SJCRH30 (cell line): ENCODE measurements at places on chromosomes 7 and 10. TPM values are rescaled to one million over a fixed set of nuclear protein-coding genes. Genes with fewer than 3 reads are reported as not detected.

The CYP3A5 gene
- 0.36 TPM in 1 of 2 replicates, not detected in the other for total RNA-seq

The GNAI1 gene
- total RNA-seq, result 39.4 and 44.0 TPM in 2 replicates

The SPDYE2 gene
- 0.10 TPM in 1 of 2 replicates, not detected in the other for total RNA-seq

The TMEM139 gene
- 0.97 and 2.5 TPM in 2 replicates for total RNA-seq

The DDC gene
- not detected in 2 replicates for total RNA-seq

The GSTK1 gene
- total RNA-seq, result 35.2 and 35.6 TPM in 2 replicates

The PRKAR2B gene
- 12.3 and 14.3 TPM in 2 replicates for total RNA-seq

The COBL gene
- 0.03 and 0.04 TPM in 2 replicates for total RNA-seq

DNA sequence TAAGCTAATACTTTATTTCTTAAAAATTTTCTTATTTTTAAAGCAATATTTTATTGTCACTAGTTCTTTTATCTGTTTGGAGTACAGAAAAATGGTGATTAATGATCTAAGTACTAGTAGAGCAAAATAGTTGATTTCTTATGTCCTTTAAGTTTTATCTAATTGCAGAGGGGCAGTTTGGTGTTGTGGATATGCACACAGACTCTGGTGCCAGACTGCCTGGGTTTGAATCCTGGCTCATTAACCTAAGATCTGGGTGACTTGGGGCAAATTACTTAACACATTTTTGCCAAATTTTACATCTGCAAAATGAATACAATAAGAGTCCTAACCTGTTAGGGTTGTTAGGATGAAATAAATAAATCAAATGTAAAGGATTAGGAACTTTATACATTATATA is 10.7 kb upstream of the PRPS1L1 start:
- no peak overlapping the region for H3K4me3 ChIP-seq
- H3K36me3 ChIP-seq, result no peaks in the 10 kb centered on the region
- H3K4me1 ChIP-seq, result peaks cover 19% of the 10 kb centered on the region

DNA sequence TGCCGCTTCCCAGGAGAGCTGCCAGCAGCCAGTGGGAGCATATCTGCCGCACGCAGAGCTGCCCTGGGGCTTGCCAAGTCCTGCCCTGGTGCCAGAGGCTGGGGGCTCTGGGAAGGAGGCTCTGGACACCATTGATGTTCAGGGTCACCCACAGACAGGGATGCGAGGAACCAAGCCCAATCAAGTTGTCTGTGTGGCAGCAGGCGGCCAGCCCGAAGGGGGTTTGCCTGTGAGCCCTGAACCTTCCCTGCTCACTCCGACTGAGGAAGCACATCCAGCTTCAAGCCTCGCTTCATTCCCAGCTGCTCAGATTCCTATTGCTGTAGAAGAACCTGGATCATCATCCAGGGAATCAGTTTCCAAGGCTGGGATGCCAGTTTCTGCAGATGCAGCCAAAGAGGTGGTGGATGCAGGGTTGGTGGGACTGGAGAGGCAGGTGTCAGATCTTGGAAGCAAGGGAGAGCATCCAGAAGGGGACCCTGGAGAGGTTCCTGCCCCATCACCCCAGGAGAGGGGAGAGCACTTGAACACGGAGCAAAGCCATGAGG is 94.6 kb downstream of the TACC2 start:
- no peak overlapping the region for H3K4me3 ChIP-seq
- H3K4me1 ChIP-seq, result 0 out of 2 replicates have a peak, but pooled peaks cover 5% of the 10 kb centered on the region
- no peak overlapping the region for H3K27ac ChIP-seq
- H3K36me3 ChIP-seq, result no peaks in the 10 kb centered on the region
- no peaks in the 10 kb centered on the region for H3K27me3 ChIP-seq

- no peaks in the 10 kb centered on the region for H3K27me3 ChIP-seq
- H3K36me3 ChIP-seq, result no peaks in the 10 kb centered on the region
- H3K27ac ChIP-seq, result no peak overlapping the region
- H3K4me3 ChIP-seq, result no peak overlapping the region
- no peak for DNase-seq
- peaks cover 7% of the 10 kb centered on the region; the same call in 1 of the 2 replicates for H3K4me1 ChIP-seq
Measured at GRCh38 chr10:22617516-22617915, 96.9 kb downstream of the PIP4K2A start.

- H3K27ac ChIP-seq, result no peak overlapping the region
- no peaks in the 10 kb centered on the region for H3K4me1 ChIP-seq
- no peaks in the 10 kb centered on the region for H3K27me3 ChIP-seq
- peaks cover 3% of the 10 kb centered on the region; the same call in 1 of the 2 replicates for H3K36me3 ChIP-seq
Measured at GRCh38 chr7:2663121-2663886, 24.7 kb upstream of the AMZ1 start.

DNA sequence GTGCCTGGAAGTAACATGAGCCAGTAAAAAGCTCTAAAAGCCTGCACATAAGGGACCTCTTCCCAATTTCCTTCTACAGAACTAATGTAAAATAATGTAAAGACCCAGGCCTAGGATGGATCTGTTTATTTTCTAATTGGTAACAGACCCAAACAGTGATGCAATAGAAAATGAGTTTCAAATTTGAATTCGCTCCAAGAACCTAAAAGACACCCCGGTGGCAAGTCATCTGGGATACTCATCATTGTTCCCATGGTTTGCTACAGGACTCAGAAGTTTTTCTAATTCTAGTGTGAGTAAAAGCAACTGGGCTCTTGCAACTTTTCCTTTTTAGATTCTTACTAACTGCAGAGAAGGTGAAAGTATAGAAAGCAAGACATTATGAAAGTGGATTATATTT is 271.3 kb upstream of the CACNA2D1 start:
- H3K36me3 ChIP-seq, result no peaks in the 10 kb centered on the region
- no peak for DNase-seq
- no peak overlapping the region for H3K27ac ChIP-seq
- H3K4me3 ChIP-seq, result no peak overlapping the region
- no peaks in the 10 kb centered on the region for H3K27me3 ChIP-seq

- H3K27me3 ChIP-seq, result no peaks in the 10 kb centered on the region
- H3K27ac ChIP-seq, result no peak overlapping the region
- H3K4me1 ChIP-seq, result 0 out of 2 replicates have a peak, but pooled peaks cover 2% of the 10 kb centered on the region
- DNase-seq, result no peak
- peaks cover 16% of the 10 kb centered on the region for H3K36me3 ChIP-seq
Measured at GRCh38 chr7:75572814-75573213, 80.7 kb downstream of the SPDYE5 start.

DNA sequence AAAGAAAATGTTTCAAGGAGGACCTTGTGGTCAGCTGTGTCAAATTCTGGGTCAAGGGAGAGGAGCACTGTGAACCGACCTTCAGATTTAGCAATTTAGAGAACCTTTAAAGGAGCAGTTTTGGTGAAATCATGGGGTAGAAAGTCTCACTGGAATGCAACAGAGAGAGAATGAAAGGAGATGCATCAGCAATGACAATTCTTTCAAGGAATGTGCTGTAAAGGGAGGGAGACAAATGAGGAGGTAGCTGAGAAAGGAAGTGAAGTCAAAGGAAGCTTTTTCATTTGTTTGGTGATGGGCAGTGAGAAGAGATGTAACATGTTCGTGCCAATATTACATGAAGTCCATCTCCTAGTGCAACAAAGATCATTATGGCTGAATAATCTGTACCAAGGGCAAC is 166.0 kb downstream of the TSPAN12 start:
- H3K27me3 ChIP-seq, result no peaks in the 10 kb centered on the region
- no peaks in the 10 kb centered on the region for H3K36me3 ChIP-seq
- no peak for DNase-seq
- H3K4me1 ChIP-seq, result no peaks in the 10 kb centered on the region

- H3K4me3 ChIP-seq, result peak within 1 kb of the TSS; percentile 57
- no peaks in the 10 kb centered on the region for H3K27me3 ChIP-seq
- H3K4me1 ChIP-seq, result peaks cover 20% of the 10 kb centered on the region
- peak; percentile 93 for DNase-seq
Measured at GRCh38 chr7:28958235-28958979, at the start of gene TRIL. TRIL (minus strand) TSS chr7:28958330; CDS start chr7:28958046, 284 bp downstream.

- no peaks in the 10 kb centered on the region for H3K27me3 ChIP-seq
- H3K4me3 ChIP-seq, result no peak overlapping the region
- peaks cover 9% of the 10 kb centered on the region for H3K4me1 ChIP-seq
Measured at GRCh38 chr7:94649450-94649849, 6.5 kb downstream of the SGCE start.

DNA sequence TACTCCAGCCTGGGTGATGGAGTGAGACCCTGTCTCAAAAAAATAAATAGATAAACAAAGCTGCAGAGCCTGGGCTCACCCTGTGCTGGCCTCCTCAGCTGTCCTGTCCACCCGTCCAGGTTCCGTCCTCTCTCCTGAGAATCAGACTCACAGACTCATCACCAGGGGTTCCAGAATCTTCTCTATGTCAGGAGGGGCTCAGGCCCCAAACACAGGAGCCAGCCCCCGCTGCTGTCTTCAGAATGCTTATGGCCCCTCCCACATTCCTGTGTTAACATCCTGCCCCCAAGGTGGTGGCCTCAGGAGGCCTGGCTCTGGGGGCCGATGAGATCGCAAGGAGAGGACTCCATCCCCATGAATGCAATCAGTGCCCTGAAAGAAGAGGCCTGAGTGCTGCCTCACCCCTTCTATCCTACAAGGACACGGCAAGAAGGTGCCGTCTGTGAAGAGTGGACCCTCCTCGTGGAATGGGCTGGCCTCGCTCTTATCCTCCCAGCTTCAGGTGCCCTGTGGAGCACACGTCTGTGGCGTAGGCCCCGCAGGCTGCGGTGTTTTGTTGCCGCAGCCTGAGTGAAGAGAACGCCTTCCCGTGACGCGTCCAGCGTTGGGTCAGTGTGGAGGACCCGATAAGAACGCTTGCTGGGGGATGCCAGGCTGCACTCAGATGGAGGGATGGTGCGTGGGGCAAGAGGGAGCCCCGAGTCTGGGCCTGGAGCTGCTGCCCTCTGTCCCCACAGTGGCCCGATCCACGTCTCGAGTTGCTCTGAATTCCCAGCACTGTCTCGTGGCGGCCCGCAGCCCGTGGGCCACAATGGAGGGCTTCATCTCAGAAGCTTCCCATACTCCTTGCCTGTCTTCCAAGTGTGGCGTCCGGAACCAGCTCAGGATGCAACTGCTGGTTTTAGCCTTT is 77.1 kb downstream of the INPP5A start:
- H3K27ac ChIP-seq, result no peak overlapping the region
- no peak overlapping the region for H3K4me3 ChIP-seq
- H3K27me3 ChIP-seq, result no peaks in the 10 kb centered on the region
- H3K4me1 ChIP-seq, result peaks cover 10% of the 10 kb centered on the region

DNA sequence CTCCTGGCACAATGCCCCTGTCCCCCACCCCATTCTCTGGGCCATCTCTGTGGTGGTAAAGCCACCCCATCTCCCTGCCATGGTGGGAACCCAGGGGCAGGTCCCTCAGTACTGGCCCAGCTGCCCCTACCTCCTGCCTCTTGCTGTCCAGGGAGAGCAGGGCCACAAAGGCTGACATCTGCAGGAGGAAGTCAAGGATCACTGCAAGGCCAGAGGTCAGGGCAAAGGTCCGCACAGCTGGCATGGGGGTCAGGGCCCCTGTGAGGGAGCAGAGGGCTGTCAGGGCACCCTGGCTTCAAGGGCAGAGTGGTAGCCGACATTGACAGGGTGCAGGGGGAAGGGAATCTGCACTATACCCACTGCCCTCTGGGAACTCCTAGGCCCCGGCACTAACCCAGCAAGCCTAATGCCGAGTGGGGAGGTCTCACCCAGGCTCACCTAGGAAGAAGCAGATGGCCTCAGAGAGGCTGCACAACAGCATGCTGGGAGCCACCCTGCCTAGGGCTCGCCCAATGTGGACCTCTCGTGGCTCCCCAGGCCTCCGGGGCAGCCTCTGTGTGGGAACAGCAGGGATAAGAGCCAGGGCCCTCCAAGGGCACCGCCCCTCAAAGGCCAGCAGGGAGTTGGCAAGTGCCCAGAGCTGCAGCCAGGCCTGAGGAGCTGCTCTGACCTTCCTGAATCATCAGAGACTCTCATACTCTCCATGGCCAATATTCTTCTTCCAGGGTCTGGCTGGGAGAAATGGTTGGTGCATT is 7.7 kb downstream of the NPC1L1 start:
- H3K4me3 ChIP-seq, result no peak overlapping the region
- no peak for DNase-seq
- no peaks in the 10 kb centered on the region for H3K36me3 ChIP-seq
